ENCODE measurements at places on chromosomes 12 and 14. TPM values are rescaled to one million over a fixed set of nuclear protein-coding genes. Genes with fewer than 3 reads are reported as not detected.

GRCh38 chr12:4579305-4580102, 17.5 kb downstream of the DYRK4 start:
- DNase-seq = peak; percentile 85

DNA sequence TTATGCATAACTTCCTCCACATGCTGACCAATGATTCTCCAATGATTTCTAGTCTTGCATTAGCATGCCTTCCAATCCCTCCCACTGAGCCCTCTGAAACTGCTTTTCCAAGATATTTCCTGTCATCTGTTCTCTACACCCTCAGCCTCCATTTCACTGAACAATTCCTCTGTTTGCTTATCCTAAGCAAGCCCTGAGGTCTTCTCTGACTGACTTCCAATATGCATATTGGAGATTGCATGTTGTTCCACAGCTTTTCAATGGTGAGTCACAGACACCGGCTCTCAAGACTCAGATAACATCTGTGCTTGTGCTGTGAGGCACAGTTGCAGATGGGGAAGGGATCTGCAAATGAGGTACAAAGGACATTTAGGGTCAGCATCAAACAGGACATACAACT, 141.0 kb downstream of the SLC16A7 start:
- peak; percentile 67 for DNase-seq

Gene KRT85
- not detected for total RNA-seq

DNA sequence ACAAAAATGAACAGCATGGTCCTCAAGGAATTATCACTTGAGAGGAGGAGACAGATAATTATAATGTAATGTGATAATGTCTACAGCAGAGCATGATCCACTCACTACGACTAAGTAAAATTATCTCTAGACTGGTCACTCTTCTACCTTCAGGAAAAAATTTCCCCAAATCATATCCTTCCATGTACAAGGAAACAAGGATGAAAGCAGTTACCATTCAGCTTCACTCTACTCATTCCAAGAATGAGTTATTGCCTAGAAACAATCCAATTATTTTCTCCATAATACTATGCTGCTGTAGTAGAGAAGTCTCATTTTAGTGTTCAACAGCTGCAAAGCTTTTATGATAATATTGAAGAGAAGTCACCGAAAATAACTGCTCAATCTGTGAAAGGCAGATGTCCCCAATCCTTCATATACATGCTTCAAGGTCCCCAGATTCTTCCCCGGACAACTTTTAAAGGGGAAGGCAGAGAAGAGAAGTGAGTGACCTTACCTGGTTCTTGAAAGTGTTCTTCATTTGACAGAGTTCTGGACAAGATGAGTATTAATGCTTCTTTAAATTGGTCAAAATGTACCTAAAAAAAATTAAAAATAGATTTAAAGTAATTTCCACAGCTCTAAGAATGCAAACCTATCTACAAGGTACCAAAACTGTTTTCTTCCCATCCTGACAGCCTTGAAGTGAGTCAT, 24.6 kb downstream of the NIN start:
- no peak for DNase-seq

- DNase-seq = no peak
These were observed 367.6 kb upstream of the PRICKLE1 start for GRCh38 chr12:42957136-42957535.

- DNase-seq = no peak
These were observed 29.0 kb downstream of the PAPLN start for GRCh38 chr14:73266317-73266716.

- no peak for DNase-seq
These were observed 63.9 kb downstream of the FUT8 start for GRCh38 chr14:65476273-65476941.

Gene PIK3C2G
- total RNA-seq = not detected

DNA sequence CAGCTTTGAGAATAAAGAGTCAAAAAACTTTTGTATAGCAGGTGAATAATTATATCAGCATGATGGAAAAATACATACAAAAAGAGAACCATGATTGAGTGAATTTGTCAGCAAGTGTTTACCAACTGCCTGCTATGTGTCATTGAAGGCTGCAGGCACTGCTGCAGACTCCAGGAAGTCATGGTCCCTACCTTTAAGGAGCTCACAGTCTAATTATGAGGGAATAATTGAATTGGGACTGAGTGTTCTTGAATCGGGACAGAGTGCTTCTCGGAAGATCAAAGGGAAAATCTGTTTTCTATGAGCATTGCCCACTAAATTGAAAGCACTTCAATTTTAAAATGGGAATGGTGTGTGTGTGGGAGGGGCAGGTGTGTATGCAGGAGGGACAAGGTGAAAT, 9.5 kb downstream of the OR10AD1 start:
- DNase-seq = no peak

All from SK-MEL-5 (cell line).